Left ventricle myocardium inferior (tissue), 1 donor: ENCODE measurements at places on chromosomes 7 and 10.
A peak's percentile ranks its signal among the peaks of the same experiment; 100 is the strongest.

- no peaks in the 10 kb centered on the region for H3K36me3 ChIP-seq
- H3K27ac ChIP-seq, result no peak overlapping the region
- H3K4me1 ChIP-seq, result peaks cover 14% of the 10 kb centered on the region
- peaks cover 47% of the 10 kb centered on the region for H3K27me3 ChIP-seq
Observed at GRCh38 chr10:6719561-6719960, 139.5 kb upstream of the PRKCQ start.

DNA sequence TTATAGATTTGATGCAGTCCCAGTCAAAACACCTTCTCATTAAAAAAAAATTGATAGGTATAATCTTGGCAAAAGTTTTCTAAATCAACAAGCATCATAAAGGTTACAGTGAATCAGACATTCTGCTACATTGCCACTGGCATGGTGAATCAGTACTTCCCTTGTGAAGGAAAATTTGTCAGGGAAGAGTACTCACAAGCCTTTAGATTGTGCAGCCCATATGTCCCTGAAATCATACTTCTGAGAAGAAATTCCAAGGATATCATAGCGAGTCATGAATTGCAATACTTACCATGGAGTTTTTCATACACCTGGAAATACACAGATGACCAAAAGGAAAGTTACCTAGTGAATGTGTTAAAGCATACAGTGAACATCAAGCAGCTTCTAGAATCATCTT, 17.2 kb downstream of the VSTM2A start:
- H3K27ac ChIP-seq, result no peak overlapping the region
- no peaks in the 10 kb centered on the region for H3K36me3 ChIP-seq
- H3K27me3 ChIP-seq, result no peaks in the 10 kb centered on the region
- no peaks in the 10 kb centered on the region for H3K4me1 ChIP-seq

- peaks cover 30% of the 10 kb centered on the region for H3K36me3 ChIP-seq
- no peaks in the 10 kb centered on the region for H3K27me3 ChIP-seq
- DNase-seq, result no peak
- H3K4me3 ChIP-seq, result no peak overlapping the region
Observed at GRCh38 chr7:149718730-149719049, 54.7 kb downstream of the ZNF467 start.

GRCh38 chr7:105876964-105877601, 684 bp upstream of the ATXN7L1 start:
- H3K4me3 ChIP-seq, result peak overlapping the region; percentile 90
- no peaks in the 10 kb centered on the region for H3K27me3 ChIP-seq
- peak overlapping the region; percentile 61 for H3K27ac ChIP-seq
- peaks cover 44% of the 10 kb centered on the region for H3K4me1 ChIP-seq
- peaks cover 7% of the 10 kb centered on the region for H3K36me3 ChIP-seq

- peaks cover 14% of the 10 kb centered on the region for H3K4me1 ChIP-seq
- DNase-seq, result no peak
- H3K27ac ChIP-seq, result no peak overlapping the region
- peak overlapping the region; percentile 14 for H3K4me3 ChIP-seq
Observed at GRCh38 chr10:131310551-131311401, 745 bp downstream of the TCERG1L start.

DNA sequence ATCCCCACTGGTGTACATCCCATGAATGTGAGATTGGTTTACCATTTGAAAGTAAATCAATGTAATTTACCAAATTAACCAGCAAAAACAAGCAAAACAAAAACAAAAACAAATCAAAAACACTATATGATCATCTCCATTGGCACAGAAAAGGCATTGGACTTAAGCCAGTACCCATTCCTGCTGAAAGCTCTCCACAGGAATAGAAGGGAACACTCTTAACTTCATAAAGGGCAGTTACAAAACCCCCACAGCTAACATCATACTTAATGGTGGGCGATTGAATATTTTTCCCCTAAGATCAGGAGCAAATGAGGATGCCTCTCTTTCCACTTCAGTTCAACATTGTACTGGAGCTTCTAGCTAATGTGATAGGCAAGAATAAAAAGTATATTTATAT, 34.1 kb downstream of the PRKG1 start:
- DNase-seq, result no peak
- no peaks in the 10 kb centered on the region for H3K36me3 ChIP-seq
- no peaks in the 10 kb centered on the region for H3K27me3 ChIP-seq
- H3K4me3 ChIP-seq, result no peak overlapping the region
- peaks cover 46% of the 10 kb centered on the region for H3K4me1 ChIP-seq

GRCh38 chr10:88343761-88344484, 239.2 kb downstream of the RNLS start:
- H3K36me3 ChIP-seq, result no peaks in the 10 kb centered on the region
- H3K4me3 ChIP-seq, result no peak overlapping the region
- H3K27ac ChIP-seq, result peak overlapping the region; percentile 73
- peaks cover 18% of the 10 kb centered on the region for H3K4me1 ChIP-seq
- no peak for DNase-seq

- no peak for DNase-seq
- H3K27ac ChIP-seq, result no peak overlapping the region
- H3K4me1 ChIP-seq, result no peaks in the 10 kb centered on the region
- H3K4me3 ChIP-seq, result no peak overlapping the region
Observed at GRCh38 chr7:3955026-3955425, 654.0 kb downstream of the SDK1 start.

DNA sequence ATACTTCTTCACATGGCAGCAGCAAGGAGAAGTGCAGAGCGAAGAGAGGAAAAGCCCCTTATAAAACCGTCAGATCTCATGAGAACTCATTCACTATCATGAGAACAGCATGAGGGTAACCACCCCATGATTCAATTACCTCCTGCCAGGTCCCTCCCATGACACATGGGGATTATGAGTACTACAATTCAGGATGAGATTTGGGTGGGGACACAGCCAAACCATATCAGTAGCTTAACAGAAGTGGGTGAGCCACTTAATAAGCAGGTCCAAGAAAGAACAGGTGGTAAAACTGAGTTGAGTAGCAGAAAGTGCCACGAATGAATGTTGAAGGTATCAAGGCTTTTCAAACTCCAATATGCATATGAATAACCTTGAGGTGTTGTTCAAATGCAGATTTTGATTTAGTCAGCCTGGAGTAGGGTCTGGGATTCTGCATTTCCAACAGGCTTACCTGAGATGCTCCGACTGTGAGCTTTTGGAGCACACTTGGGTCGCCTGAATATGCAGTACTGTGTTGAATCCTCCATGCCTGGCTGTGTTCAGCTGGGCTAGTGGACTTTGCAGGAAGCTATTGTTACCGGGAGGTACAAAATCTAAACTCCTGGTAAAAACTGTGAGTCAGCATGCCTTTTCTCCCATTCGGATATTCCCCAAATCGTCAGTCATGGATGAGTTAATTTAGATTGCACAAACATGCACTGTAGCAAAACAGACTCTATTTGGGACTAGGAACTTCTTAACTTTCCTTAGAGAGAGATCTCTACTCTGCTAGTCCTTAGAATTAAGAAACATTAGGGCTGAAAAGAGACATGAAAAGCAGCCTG, 69.0 kb upstream of the PRKCQ start:
- H3K4me1 ChIP-seq, result no peaks in the 10 kb centered on the region
- H3K27me3 ChIP-seq, result peaks cover 86% of the 10 kb centered on the region
- H3K27ac ChIP-seq, result no peak overlapping the region
- DNase-seq, result no peak

DNA sequence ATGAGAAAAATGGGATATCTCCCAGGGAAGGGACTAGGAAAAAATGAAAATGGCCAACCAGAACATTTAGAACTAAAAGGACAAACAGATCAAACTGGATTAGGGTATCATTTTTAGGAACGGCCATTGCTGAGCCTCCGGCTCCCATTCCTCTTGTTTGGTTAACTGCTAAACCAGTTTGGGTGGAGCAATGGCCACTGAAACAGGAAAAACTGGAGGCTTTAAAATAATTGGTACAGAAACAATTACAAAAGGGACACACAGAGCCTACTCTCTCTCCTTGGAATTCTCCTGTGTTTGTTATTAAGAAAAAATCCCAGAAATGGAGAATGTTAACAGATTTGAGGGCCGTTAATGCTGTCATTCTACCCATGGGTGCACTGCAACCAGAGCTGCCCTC, 4.7 kb upstream of the CHST3 start:
- no peak overlapping the region for H3K27ac ChIP-seq
- H3K4me3 ChIP-seq, result no peak overlapping the region
- H3K36me3 ChIP-seq, result no peaks in the 10 kb centered on the region
- peaks cover 27% of the 10 kb centered on the region for H3K4me1 ChIP-seq
- H3K27me3 ChIP-seq, result no peaks in the 10 kb centered on the region

- no peaks in the 10 kb centered on the region for H3K4me1 ChIP-seq
- H3K36me3 ChIP-seq, result no peaks in the 10 kb centered on the region
- no peak for DNase-seq
- no peak overlapping the region for H3K27ac ChIP-seq
- no peak overlapping the region for H3K4me3 ChIP-seq
- H3K27me3 ChIP-seq, result no peaks in the 10 kb centered on the region
Observed at GRCh38 chr10:98748298-98748697, 301.6 kb upstream of the HPS1 start.

GRCh38 chr7:29077854-29078253, 68.5 kb downstream of the CPVL start:
- no peak overlapping the region for H3K4me3 ChIP-seq
- no peak for DNase-seq
- no peaks in the 10 kb centered on the region for H3K4me1 ChIP-seq
- no peak overlapping the region for H3K27ac ChIP-seq
- H3K27me3 ChIP-seq, result no peaks in the 10 kb centered on the region

DNA sequence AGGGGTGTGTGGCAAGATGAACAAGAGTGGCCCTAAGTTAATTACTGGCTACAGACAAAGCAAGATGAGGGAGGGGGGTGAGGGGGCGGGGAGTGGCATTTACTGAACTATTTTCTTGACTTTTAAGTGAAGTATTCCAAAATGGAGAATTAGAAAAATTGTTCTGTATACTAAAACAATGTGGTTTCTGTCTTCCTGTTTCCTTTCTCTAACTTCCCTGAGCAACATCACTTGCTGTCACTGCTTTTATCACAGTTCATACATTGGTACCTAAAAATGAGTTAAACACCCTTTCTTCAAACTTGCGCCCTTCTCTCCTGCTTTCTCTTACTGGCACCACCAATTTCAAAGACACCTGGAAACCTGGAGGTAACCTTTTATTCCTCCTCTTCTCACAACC, 21.6 kb downstream of the PDZD8 start:
- no peak overlapping the region for H3K4me3 ChIP-seq
- peaks cover 32% of the 10 kb centered on the region for H3K4me1 ChIP-seq
- no peaks in the 10 kb centered on the region for H3K27me3 ChIP-seq
- H3K27ac ChIP-seq, result no peak overlapping the region
- no peak for DNase-seq

GRCh38 chr10:118950190-118950680, 79.3 kb upstream of the NANOS1 start:
- no peak for DNase-seq
- H3K27me3 ChIP-seq, result no peaks in the 10 kb centered on the region
- H3K36me3 ChIP-seq, result no peaks in the 10 kb centered on the region
- H3K27ac ChIP-seq, result no peak overlapping the region
- H3K4me3 ChIP-seq, result no peak overlapping the region

GRCh38 chr7:4188651-4189050, 493.4 kb upstream of the FOXK1 start:
- peak overlapping the region; percentile 53 for H3K27ac ChIP-seq
- H3K4me1 ChIP-seq, result peaks cover 3% of the 10 kb centered on the region
- no peak for DNase-seq
- H3K36me3 ChIP-seq, result no peaks in the 10 kb centered on the region

- no peak for DNase-seq
- H3K27ac ChIP-seq, result no peak overlapping the region
- H3K4me3 ChIP-seq, result no peak overlapping the region
- no peaks in the 10 kb centered on the region for H3K4me1 ChIP-seq
- H3K36me3 ChIP-seq, result no peaks in the 10 kb centered on the region
Observed at GRCh38 chr10:126781450-126782216, 111.1 kb upstream of the C10orf90 start.

DNA sequence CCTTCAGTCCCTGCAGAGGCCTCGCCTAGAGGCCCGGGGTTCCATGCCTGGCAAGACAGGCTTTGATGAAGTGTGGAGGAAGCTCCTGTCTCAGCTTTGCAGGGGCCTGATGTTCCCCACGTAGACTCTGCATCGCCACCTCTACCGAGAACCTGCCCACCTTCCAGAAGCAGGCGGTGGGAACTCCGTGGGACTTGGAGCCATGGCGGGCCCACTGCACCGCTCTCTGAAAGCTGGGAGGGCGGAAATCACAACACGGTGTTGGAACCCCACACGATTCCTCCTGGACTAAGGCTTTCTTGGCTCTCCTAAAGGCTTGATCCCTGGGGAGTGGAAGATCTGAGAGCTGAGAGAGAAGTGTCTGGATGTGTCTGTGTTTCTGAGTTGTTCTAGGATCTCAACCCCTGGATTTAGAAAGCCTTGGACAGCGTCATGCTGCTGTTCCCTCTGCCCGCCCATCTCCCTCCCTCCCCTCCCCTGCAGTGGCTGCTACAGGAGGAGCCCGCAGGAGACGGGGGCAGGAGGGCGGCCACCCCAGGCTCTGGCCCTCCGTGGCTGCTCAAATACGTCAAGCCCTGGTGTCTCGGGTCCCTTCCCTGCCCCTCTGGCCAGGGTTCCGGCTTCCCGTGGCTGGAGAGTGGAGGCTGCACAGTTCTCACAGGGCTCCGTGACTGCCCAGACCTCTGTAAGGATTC, 79.7 kb downstream of the VIPR2 start:
- H3K4me1 ChIP-seq, result peaks cover 56% of the 10 kb centered on the region
- H3K27me3 ChIP-seq, result no peaks in the 10 kb centered on the region
- peak overlapping the region; percentile 11 for H3K4me3 ChIP-seq
- peak overlapping the region; percentile 87 for H3K27ac ChIP-seq
- peak; percentile 79 for DNase-seq

DNA sequence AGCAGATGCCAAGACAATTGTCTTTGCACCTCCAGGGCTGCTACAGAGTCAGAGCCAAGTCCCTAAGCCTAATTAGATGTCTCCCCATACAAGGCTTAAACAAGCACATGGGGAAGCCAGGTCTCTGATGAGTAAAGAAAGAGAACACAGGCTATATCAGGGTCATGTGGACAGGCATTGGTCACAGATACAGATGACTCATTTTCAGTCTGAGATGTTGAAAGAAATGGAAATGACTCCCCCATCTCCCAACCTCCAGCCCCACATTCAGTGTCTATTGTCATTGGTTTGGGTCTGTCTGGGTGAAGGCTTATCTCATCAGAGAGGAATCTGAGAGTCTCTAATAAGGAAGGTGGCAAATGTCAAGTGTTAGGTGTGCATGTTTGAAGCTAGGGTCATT, 290.1 kb upstream of the KIAA1217 start:
- H3K27ac ChIP-seq, result no peak overlapping the region
- H3K4me3 ChIP-seq, result no peak overlapping the region
- no peak for DNase-seq
- H3K4me1 ChIP-seq, result no peaks in the 10 kb centered on the region
- H3K36me3 ChIP-seq, result no peaks in the 10 kb centered on the region
- H3K27me3 ChIP-seq, result peaks cover 8% of the 10 kb centered on the region

- H3K36me3 ChIP-seq, result no peaks in the 10 kb centered on the region
- H3K27ac ChIP-seq, result no peak overlapping the region
- H3K27me3 ChIP-seq, result no peaks in the 10 kb centered on the region
- H3K4me3 ChIP-seq, result no peak overlapping the region
- no peaks in the 10 kb centered on the region for H3K4me1 ChIP-seq
- no peak for DNase-seq
Observed at GRCh38 chr10:91513598-91514424, 103.7 kb downstream of the HECTD2 start.
